ENCODE measurements at places on chromosomes 6 and 20.

- no peak for DNase-seq
Observed at GRCh38 chr6:148269386-148269785, 73.3 kb upstream of the SASH1 start.

GRCh38 chr6:31829633-31830283 lies 2.2 kb downstream of the HSPA1B start:
- no peak for DNase-seq

- DNase-seq = no peak
Observed at GRCh38 chr6:151121900-151122299, 117.9 kb upstream of the AKAP12 start.

DNA sequence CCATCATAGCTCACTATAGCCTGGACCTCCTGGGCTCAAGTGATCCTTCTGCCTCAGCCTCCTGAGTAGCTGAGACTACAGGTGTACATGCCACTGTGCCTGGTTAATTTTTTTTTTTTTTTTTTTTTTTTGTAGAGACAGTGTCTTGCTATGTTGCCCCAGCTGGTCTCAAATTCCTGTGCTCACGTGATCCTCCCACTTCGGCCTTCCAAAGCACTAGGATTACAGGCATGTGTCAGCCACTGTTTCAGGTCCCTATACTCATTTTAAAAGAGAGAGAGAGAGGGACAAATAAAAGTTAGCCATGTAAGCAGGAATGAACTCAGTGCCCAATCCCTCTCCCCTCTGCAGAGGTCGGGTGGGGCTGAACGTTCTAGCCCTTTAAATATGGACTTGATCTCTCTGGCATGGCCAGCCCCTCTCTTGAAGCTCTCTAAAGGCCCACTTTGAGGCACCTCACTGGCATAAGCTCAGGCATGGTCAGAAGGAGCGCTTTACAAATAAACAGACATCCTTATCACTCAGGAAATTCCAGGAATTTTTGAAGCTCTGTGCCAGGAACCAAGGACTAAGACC lies 9.0 kb upstream of the SERPINB1 start:
- no peak for DNase-seq

- no peak for DNase-seq
Observed at GRCh38 chr6:95587989-95588388, 10.7 kb downstream of the MANEA start.

DNA sequence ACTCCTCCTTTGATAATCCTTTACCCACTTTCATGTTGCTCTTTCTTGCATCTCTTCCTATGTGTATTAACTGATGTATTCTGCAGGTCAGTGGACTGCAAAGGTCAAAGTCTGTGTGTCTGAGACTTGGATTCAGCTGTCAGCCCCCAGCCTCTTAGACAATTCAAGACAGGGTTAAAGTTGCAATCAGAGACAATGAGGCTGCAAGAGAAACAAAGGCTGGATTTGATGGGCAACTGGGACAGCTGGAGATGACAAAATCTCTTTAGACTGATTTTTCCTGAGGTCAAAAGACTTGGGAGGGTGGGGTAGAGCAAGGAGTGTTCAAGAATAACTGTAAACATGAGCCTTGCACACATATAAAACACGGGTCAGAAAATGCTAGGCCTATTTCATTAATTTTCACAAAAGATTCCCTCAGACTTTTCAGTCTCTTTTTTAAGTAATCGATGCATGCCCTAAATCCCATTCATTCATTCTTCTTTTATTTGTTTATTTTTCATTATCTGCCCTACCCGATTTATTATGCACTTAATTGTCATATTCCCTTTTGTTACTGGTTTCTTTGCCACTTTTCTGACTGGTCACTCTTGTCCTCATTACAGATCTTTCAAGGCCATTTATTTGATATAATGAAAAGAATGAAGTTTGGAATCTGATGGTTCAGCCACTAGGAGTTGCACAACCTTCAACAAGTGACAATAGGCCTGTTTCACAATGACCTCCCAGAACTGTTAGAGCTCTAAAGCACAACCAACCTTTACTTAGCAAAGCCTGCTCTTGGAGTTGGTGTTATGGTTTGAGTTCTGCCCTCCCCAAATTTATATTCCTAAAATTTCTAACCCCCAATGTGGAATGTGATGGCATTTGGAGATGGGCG lies 33.8 kb upstream of the AKAP12 start:
- no peak for DNase-seq

GRCh38 chr20:46307999-46308257 lies 370 bp downstream of the CDH22 start:
- DNase-seq = no peak

Data from kidney capillary endothelial cell (primary cell).